ENCODE measurements at places on chromosomes 16 and 17.
A peak's percentile ranks its signal among the peaks of the same experiment; 100 is the strongest.

GRCh38 chr17:82297714-82298537, 19.5 kb downstream of the CD7 start:
- peak; percentile 93 for DNase-seq

DNA sequence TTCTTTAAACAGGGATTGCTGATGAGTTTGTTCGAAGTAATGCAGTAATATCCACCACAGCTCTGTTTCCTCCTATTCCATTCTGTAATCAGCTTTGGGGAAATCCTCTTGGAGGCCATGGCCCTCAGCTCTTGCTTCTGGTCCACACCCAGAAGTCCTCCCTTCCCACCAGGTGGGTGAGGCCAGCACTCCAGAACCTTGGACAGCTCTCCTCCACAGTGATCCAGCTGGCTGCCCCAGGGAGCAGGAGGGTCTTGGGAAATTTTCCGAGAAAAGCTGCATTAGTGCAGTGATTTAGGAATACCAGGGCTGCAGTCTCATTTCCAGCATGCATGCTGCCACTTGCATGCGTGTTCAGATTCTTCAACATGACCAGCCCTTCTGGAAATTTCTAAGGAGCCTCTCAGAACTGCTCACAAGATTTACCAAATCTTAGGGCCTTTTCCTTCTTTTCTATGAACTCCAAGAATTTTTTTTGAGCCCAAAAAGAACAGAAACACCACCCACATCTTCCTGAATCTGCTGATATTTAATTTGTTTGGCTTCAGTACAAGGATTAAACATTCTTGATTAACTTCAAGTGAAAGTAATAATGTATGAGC, 4.2 kb downstream of the SMPD3 start:
- DNase-seq = peak; percentile 43

DNA sequence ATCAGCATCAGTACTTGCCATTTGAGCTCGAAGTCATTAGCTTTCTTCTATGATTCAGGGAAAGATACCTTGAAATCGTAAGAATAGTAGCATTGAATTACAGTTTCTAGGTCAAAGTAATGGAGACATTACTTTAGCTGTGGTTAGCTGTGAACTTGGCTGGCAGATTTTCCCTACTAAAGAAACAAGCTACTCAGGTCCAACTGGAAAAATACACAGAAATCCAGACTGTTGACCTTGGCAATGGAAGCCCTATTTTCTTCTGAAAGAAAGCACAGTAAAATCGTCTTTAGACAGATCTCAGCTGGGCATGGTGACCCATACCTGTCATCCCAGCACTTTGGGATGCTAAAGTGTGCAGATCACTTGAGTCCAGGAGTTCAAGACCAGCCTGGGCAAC, 13.4 kb upstream of the DNAJA2 start:
- DNase-seq = no peak

DNA sequence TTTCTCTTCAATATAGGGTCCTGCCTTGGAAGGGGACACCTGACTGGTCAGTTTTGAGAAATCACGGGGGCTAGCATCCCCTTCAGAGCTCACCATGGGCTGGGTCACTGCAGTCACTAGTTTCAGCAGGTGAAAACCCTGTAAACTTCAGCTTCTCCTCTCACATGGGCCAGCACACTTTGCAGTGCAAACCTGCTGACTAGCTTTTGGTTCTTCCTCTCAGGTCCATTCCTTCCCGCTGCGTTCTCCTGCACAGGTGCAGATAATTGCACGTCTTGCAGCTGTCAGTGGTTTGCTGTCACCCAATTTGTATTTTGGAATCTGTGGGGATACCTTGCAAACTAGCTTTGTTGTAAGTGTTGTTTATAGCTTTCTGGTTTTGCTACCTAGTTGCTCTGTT, 95.1 kb downstream of the LYRM1 start:
- no peak for DNase-seq

DNA sequence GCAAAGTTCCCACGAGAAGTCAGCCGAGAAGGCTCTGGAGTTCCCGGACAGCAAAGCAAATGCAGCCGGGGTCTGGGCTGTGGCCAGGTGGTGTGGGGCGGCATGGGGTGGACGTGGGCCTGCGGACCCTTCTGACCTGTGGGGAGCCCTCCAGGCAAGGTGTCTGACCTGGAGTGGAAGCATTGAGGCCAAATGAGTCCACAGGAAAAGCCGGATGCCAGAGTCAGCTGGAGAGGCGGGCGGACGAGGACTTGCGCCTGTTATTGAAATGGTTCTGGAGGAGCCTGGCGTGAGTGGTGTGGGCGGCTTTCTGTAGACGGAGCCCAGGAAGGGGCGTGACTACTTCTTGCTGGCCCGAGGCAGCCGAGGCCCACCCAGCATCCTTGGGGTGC, 50.5 kb upstream of the ZNF750 start:
- no peak for DNase-seq
